Ovary (tissue), 10 donors: ENCODE measurements at places on chromosomes 11 and 22.

GRCh38 chr11:70900540-70900939 lies 351.8 kb downstream of the SHANK2 start:
- DNase-seq, result no peak

DNA sequence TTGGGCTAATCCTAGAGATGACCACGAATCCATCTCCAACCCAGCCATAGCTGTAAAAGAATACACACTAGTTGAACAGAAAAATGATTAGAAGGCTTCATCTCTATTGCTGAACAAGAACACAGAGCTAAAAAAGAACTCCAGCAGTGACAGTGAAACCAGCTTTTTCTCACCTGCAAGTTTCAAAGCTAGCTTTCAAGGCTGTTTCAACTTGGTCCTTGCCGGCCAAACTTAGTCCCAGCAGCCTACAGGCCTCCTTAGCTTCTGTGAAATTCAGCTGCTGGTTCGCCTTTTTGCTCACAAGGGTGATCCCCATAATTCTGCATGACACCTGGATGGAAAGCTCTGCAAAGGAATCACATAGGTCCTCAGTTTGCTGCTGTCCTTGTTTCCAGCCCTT lies 4.4 kb downstream of the LYVE1 start:
- DNase-seq, result no peak

DNA sequence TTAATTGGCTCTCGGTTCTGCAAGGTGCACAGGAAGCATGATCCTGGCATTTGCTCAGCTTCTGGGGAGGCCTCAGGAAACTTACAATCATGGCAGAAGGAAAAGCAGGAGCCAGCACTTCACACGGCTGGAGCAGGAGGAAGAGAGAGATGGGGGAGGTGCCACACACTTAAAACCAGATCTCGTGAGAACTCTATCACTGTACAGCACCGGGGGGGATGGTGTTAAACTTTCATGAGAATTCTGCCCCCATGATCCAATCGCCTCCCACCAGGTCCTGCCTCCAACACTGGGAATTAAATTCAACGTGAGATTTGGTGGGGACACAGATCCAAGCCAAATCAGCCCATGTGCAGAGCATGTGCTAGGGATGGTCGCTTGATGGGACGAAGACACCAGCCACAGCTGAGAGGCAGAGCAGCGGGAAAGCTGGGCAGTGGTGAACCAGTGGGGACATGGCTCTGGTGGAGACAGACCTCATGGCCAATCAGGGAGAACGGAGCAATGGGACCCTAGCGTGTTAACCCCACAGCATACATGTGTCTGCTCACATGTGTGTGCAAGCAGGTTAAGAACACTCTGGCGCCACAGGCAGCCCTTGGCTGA lies 6.2 kb downstream of the TANGO2 start:
- DNase-seq, result no peak

DNA sequence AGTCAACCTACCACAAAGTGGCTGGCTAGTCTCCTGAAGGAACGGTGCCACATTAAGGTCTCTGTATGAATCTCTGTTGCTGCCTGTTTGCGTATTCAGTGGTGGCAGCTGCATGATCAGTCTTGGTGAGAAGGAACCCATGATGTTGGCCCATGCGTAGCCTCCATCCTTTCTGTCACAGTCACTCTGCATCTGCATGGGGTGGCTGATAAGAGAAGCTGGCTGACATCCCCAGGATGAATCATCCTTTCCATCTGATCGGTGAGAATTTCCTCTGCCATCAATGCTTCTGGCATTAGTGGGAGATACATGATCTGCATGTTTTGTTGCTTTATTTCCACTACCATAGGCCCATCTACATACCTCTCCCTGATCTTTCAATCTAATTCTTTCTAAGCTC lies 199.0 kb upstream of the NECTIN1 start:
- no peak for DNase-seq

DNA sequence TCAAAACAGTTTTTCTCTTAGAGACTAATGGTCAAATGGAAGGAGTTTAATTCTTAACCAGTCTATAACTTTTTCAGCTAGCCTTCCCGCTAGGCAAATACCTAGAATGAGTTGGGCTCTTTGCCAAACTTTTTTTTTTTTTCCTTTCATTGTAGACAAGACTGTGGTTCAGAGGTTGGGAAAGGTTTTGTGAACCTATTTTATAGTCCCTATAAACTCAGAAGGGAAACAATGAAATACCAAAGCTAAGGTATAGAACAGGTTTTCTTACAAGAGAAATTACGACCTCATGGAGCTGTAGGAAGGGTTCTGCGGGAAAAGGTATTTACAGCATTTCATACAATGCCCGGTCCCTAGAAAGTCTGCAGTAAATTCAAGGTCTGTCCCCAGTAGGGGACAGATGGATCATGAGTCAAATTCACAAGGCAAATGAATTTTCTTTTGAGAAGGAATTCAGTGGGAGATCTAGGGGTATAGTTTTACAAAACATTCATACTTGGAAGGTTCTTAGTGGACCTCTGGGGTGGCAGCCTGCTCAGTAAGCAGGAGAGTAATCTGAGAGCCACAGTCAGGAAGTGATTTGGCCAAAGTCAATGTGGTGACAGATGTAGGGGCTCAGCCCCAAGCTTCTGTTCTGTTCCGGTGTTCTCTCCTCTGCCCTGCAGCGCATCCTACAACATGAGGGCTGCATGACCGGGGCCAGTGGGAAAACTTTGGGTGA lies 146.8 kb downstream of the DBX1 start:
- DNase-seq, result no peak

GRCh38 chr22:21009638-21010425 lies 5.1 kb upstream of the P2RX6 start:
- DNase-seq, result no peak

- no peak for DNase-seq
Observed at GRCh38 chr22:48369789-48370507, 1457.7 kb downstream of the BRD1 start.

- no peak for DNase-seq
Observed at GRCh38 chr11:75301601-75302345, 49.7 kb downstream of the ARRB1 start.

DNA sequence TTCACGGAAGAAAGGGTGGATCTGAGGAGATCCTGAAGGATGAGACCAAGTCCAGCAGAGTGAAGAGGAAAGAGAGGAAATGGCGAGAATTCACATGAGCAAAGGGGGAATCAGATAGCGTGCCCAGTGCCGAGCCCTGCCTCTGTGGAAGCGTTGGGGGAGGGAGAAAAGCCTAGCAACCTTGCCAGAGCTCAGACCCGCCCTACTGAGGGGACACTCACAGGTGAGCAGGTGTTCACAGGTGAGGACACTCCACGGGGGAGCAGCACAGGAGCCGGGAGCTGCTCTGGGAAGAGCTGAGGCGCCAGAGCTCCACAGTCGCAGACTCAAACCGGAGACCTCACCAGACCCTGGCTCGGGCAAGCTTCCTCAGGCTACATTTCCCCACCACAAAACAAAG lies 56.2 kb downstream of the MICAL3 start:
- DNase-seq, result no peak

- no peak for DNase-seq
Observed at GRCh38 chr11:134536219-134536618, 124.2 kb upstream of the B3GAT1 start.

DNA sequence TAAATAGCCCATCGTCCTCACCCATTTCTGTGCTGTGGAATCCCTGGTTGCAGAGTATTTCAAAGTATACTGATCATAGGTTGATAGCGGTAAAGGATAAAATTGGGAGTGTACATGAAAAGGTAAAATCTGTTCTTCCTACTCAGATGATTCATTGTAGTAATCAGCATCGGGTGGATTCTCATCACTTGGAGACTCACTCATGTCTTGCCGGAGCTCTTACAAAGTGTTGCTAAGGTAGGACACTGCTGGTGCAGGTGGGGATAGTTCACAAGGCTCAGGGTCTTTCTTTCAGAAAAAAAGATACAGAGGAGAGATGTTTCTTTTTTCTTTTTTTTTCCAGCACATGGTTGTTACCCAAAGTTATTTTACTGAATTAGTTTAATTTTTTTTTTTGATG lies 84.8 kb downstream of the MTNR1B start:
- no peak for DNase-seq

DNA sequence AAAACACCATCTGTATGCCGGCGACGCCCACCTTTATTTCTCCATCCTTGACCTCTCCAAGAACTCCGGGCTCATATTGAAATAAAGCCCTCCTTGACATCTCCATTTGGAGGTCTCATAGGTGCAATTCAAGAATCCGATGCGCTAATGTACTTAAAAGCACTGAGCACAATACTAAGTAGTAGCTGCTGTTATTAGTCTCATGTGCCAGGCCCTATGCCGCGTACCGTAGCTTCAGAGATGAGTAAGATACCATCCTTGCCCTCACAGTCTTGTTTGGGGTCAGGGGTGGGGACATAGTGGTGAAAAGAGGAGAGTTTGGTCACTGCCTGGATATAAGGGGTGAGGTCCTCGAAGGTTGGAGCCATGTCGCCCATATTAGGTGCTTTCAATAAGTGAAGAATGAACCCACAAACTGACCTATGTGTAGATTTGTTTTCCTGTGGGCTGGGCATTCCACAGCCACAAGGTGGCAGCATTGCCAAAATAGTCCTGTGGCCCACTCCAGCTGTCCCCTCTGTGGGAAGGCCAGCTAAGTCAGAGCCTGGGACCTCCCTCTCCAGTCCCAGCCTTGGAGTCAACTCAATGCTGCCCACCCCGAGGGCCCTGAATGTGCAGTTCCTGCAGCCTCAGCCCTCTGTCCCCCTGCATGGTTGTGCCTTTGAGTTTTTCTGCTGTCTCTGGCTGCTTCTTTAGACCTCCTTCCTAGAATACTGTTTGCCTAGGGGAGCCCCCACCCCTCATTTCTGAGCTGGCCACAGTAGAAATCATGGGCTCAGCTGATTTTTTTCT lies 6.5 kb downstream of the DCPS start:
- peak; percentile 85 for DNase-seq

GRCh38 chr11:12765428-12765827 lies 91.2 kb downstream of the TEAD1 start:
- DNase-seq, result peak; percentile 75
